ENCODE measurements at places on chromosomes 2 and 18.

- H3K36me3 ChIP-seq, result no peaks in the 10 kb centered on the region
- H3K27ac ChIP-seq, result no peak overlapping the region
- DNase-seq, result no peak
- H3K27me3 ChIP-seq, result no peaks in the 10 kb centered on the region
Measured at GRCh38 chr18:79095216-79095615, 26.0 kb downstream of the ATP9B start.

GRCh38 chr18:5543036-5543680 lies 639 bp downstream of the EPB41L3 start:
- H3K4me1 ChIP-seq, result no peaks in the 10 kb centered on the region
- no peak for DNase-seq
- H3K36me3 ChIP-seq, result no peaks in the 10 kb centered on the region

GRCh38 chr18:52163478-52163877 lies 176.5 kb upstream of the DCC start:
- no peaks in the 10 kb centered on the region for H3K27me3 ChIP-seq
- H3K4me3 ChIP-seq, result no peak overlapping the region
- no peak overlapping the region for H3K27ac ChIP-seq
- H3K36me3 ChIP-seq, result no peaks in the 10 kb centered on the region
- DNase-seq, result no peak

- no peak overlapping the region for H3K4me3 ChIP-seq
- peak; percentile 24 for DNase-seq
- no peaks in the 10 kb centered on the region for H3K4me1 ChIP-seq
- no peaks in the 10 kb centered on the region for H3K27me3 ChIP-seq
- no peaks in the 10 kb centered on the region for H3K36me3 ChIP-seq
Measured at GRCh38 chr2:241966647-241967466, 97.3 kb downstream of the RTP5 start.

GRCh38 chr2:47028171-47028570 lies 112.6 kb upstream of the MCFD2 start:
- DNase-seq, result no peak
- no peak overlapping the region for H3K4me3 ChIP-seq
- H3K27ac ChIP-seq, result no peak overlapping the region
- H3K36me3 ChIP-seq, result peaks cover 5% of the 10 kb centered on the region

- no peaks in the 10 kb centered on the region for H3K4me1 ChIP-seq
- H3K27ac ChIP-seq, result no peak overlapping the region
- no peaks in the 10 kb centered on the region for H3K36me3 ChIP-seq
- H3K27me3 ChIP-seq, result no peaks in the 10 kb centered on the region
- no peak for DNase-seq
Measured at GRCh38 chr2:144678736-144679135, 158.8 kb upstream of the ZEB2 start.

All from breast epithelium (tissue), 4 donors.